ENCODE measurements at places on chromosomes 2 and 18.

- no peak for DNase-seq
Observed at GRCh38 chr2:165238295-165238694, 919 bp upstream of the SCN2A start.

- DNase-seq, result no peak
Observed at GRCh38 chr2:11292464-11293255, 51.8 kb downstream of the ROCK2 start.

DNA sequence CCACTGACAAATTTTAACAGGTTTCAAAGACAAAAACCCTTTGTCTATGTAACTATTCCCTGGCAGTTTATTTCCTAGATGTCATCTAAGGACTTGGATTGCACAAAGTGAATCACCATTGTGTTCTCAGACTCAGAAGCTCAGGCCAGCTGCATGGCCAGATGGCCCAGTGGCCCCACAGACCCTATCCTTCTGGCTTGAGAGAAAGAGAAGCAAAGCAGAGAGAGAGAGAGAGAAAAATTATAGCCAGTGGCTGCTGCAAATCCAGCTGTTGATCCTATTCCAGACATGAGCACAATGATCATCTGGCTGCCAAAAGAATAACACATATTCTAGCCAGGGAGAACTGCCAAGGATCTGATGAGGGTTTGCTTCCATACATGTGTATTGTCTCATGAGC, 25.8 kb downstream of the CTLA4 start:
- no peak for DNase-seq

GRCh38 chr2:381181-381580, 93.3 kb upstream of the ALKAL2 start:
- no peak for DNase-seq

- DNase-seq, result no peak
Observed at GRCh38 chr2:105375001-105375561, 23.8 kb downstream of the FHL2 start.

GRCh38 chr2:236828820-236829219, 256.9 kb upstream of the COPS8 start:
- DNase-seq, result no peak

- DNase-seq, result no peak
Observed at GRCh38 chr18:9404565-9405060, 70.0 kb downstream of the TWSG1 start.

DNA sequence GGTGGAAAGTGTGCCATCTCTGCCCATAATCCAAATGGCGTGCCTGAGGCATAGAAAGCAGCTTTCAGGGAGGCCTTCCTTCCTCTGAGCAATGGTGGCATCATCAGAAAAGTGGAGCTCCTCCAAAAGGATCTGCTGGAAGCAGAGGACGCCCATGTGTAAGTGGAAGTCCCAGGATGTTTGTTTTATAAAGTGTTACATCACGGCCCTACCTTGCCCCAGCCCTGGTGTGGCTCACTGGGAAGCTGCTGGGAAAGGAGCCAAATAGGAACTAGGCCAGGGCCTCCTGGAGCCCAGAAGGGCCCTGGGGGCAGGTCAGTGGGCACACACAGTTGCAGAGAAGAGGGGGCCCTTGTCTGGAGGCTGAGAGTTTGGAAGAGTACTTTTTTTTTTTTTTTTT, 4.2 kb upstream of the ODC1 start:
- no peak for DNase-seq

- no peak for DNase-seq
Observed at GRCh38 chr2:88303865-88304264, 133.7 kb downstream of the THNSL2 start.

DNA sequence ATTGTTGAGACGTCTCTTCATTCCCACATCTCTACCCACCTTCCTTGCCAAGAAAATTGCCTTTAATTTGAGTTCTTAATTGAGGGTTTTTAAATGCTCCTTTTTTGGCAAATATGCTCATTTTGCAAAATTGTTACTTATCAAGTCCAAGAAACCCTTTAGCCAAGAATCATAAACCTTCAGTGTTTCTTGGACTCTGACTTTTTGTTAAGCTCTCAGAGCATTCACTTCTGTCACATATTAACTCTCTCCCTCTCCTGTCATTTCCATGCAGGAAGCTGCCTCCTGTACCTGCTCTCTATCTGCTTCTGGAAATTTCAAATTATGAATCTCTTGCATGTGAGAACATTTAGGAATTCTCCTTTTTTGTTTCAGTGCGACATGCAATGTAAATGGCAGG, 100.0 kb upstream of the PIEZO2 start:
- no peak for DNase-seq

DNA sequence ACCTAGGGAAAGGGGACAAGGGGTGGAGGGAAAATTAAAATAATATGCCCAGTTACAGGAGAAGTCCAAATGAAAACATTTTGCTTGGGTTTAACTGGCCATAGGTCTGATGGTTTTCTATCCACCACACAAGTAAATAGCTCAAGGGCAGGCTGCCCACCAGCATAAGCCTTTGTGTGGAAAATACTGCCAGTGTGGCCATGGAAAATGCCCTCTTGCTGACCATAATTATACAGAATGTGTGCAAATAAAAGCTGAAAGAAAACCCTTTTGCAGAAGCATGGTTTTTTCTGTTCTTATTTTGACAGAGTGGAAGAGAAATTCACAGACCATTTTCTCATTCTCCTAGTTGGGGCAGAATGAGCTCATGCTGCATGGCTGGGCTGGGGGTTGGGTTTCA, 111.3 kb upstream of the SIX2 start:
- DNase-seq, result no peak

GRCh38 chr2:12890066-12890465, 173.3 kb downstream of the TRIB2 start:
- DNase-seq, result no peak

DNA sequence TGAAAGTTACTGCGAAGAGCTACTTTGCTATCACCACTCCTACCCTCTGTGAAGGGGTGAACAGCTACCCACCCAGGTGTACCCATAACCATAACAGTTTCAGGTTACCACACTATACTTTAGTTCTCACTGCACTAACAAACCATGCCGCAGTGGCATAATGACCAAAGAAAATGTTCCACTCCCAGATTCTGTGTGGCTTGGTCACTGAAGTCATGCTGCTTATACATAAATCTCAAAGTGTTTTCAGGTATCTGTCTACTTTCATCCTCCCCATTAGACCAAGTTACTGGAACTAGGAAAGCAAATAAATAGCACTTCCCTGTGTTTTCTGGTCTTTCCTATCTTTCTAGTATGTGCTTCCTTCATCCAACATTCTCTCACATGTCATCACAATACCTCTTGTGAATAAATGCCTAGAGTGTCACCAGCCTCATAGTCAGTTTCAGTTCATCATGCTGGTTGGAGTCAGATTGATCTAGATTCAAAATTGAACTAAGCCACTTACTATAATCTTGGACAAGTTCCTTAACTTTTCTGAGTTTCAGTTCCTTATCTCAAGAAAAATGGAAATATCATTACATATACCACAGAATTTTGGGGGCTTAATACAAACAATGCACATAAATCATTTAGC, 293.6 kb downstream of the FSIP2 start:
- no peak for DNase-seq

GRCh38 chr2:83017366-83018090, 1441.6 kb downstream of the SUCLG1 start:
- DNase-seq, result no peak

DNA sequence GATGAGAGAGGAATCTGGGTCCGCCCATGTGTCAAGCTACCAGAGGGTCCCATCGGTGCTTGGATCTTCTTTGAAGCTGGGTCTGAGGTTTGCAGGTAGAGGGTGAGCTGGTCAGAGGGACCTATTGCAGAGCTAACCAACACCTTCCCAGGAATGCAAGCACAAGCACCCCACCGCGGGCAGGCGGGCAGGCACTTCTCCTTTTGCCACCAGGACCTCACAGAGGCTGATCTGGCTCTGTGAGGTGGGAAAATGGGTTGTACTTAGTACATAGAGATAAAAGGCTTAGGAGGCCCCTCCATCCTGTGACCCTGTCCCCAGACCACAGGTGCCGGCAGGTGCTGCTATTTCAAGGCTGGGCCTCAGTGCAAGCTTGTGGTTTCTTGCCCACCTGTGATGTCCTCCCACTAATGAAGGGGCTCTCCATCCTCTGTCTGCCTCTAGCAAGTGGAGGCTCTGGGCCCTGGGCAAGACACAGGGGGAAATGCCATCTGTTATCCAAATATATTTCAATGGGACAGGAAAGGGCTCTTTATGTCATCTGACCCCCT, 31.4 kb upstream of the IL37 start:
- DNase-seq, result no peak

- DNase-seq, result no peak
Observed at GRCh38 chr2:226325526-226325925, 474.1 kb downstream of the IRS1 start.

DNA sequence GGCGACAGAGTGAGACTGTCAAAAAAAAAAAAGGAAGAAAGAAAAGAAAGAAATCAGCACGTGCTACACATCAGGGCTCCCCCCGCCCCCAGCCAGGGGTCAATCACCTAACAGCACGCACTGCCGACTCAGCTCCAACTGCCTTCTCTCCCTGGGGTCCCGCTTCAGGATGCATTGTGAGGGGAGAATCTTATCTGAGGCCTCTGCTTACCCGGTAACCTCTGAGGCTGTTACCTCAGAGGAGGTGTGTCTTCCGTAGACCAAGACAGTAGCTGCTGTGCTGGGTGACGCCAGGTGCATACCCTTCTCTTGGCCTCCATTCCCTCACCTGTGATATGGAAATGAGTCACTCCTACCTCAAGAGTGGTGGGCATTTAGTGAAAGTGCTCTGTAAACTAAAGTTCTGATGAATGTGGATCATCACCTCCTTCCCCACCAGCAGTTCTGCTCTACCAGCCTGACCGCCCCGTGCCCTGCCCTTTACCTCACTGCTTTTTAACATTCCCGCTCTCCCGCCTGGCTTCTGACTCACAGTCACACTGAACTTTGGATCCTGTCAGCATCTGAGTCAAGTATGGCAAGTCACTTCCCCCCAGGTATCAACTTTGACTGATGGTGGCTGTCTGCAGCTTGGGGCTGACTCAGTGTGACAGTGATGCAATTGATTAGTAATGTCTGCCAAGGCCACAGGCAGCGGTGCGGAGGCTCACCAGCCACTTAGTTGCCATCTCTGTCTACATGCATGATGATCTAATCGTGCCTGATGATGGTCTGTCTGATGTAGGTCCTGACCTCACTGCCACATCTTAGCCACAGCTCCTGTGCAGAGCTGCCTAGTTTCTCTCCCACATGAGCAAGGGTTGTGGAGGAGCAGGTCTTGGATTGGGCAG, 20.1 kb downstream of the ARID5A start:
- DNase-seq, result no peak

GRCh38 chr2:236674238-236674637, 104.6 kb downstream of the ACKR3 start:
- no peak for DNase-seq

DNA sequence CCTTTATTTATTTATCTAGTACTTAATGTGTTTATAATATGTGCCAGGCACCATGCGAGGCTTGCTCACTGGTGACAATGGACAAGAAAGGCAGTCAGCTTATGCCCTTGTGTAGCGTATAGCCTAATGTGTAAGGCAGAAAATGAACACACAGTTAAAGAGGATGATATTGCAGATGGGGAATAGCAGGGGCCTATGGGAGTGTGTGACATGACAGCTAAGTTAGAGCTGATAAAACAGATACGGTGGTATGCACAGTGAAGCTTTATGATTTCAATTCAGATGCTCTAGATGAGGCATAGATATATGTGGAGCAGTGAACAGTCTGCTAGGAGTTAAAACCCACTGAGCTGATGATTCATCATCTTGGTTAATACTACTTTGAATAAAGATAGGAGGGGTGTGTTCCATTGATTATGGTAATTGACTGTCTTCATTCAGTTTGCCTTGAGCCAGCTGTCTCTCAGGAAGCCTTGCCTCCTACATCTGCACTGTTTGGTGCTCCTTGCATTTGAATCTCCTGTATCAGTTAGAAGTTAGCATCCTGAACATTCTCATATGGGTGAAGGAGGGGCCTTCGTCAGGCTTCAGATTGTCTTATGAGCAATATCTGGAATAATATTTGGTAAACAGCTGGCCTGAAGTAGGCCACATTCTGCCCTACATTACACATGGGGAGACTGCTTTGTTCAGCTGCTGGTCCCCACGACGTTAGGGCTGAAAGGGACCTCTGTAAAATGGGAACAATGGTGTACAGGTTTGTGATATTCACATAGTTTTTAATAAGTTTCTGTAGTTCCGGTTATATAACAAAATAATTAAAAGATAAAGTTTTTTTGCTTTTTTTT, 13.2 kb downstream of the MAP4K4 start:
- DNase-seq, result no peak

DNA sequence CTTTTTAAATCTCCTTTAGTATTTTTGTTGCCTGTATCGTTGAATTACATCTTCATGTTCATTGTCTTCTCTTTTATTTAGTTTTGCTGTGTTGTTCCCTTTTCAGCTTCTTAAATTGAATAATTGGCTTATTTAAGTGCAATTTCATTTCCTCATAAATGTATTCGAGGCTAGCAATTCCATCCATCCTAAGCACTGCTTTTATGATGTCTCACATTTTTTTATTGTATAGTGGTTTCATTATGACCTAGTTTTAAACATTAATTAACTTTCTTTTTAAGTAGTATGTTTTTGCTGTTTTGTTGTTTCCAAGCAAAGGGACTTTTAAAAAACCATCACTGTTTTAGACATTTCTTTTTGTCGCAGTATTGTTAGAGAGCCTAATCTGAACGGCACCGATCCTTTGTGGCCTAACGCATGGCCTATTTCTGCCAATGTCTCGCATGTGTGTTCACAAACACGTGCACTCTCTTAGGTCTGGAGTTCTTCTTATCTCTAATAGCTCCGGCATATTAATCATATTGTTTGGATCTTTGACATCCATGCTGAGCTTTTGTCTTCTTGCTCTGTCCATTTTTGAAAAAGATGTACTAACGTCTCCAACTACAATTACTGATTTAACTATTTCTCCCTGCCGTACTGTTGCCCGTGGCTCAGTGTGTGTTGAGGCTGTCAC, 59.6 kb upstream of the ZNF516 start:
- DNase-seq, result no peak

- no peak for DNase-seq
Observed at GRCh38 chr2:226423498-226423960, 376.1 kb downstream of the IRS1 start.

DNA sequence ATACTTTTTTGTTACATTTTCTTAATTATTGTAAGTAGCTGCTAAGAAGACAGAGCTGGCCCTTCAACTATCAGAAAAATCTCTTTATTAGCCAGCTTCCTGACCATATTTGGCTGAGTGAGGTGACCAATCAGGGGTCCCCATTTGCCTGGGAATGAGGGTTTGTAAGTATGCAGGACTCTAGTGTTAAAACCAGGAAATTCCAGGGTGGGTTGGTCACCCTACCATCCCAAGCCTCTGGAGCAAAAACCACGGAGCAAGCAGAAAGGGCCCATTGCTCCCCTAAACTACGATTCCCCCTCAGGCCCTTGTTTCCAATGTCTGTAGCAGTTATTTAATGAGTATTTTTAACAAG, 165.6 kb upstream of the NCKAP5 start:
- DNase-seq, result no peak

Measured in stimulated activated CD8-positive, alpha-beta memory T cell treated with anti-CD3 and anti-CD28 coated beads, Interleukin-7, amount 100 ng/mL, for 1 hour (primary cell).